ENCODE measurements at places on chromosomes 7 and 10. TPM values are rescaled to one million over a fixed set of nuclear protein-coding genes. Genes with fewer than 3 reads are reported as not detected.

- no peaks in the 10 kb centered on the region for H3K36me3 ChIP-seq
- H3K4me1 ChIP-seq, result no peaks in the 10 kb centered on the region
- peak within 1 kb of the TSS; percentile 95 for H3K4me3 ChIP-seq
- H3K27ac ChIP-seq, result peak within 1 kb of the TSS; percentile 46
These were observed at the start of gene KMT2C for GRCh38 chr7:152435384-152436110. Gene KMT2C, minus strand, starts transcription at chr7:152436003. Its CDS starts 217 bp downstream, at chr7:152435786.

The ZNF679 gene
- total RNA-seq, result not detected

DNA sequence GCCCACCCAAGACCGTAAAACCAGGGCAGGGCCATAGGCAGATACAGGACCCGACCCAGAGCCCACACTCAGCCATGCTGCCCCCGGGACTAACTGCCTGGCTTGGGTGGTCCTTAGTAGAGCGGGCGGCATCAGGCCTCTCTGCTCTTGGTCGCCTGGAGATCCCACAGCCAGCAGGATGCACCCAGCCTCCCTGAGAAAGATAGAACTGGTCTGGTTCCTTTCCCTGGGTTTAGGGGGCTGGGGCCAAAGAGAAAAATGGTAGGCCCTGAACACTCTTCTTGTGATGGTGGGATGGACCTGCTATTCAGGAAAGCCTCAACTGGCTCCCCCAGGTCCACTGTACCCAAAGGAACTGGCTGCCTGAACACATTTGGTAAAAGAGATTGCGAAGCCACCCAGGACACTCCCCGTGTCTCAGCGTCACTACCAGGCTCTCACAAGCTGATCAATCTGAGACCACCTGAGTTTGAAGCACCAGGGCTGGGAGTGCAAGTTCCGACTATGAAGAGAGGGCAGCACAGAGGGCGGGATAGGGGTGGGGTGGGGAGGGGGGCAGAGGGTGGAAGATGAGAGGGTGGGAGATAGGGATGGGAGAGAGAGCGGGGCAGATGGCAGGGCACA lies 591.5 kb downstream of the DNAJB6 start:
- no peak overlapping the region for H3K27ac ChIP-seq
- peaks cover 13% of the 10 kb centered on the region for H3K27me3 ChIP-seq
- no peaks in the 10 kb centered on the region for H3K4me1 ChIP-seq
- no peak overlapping the region for H3K4me3 ChIP-seq
- DNase-seq, result no peak

The CNTNAP2 gene
- total RNA-seq, result 1.8 TPM

- no peak overlapping the region for H3K4me3 ChIP-seq
- peaks cover 31% of the 10 kb centered on the region for H3K36me3 ChIP-seq
- H3K27ac ChIP-seq, result no peak overlapping the region
- no peak for DNase-seq
These were observed 82.3 kb downstream of the UBE3C start for GRCh38 chr7:157220916-157221569.

DNA sequence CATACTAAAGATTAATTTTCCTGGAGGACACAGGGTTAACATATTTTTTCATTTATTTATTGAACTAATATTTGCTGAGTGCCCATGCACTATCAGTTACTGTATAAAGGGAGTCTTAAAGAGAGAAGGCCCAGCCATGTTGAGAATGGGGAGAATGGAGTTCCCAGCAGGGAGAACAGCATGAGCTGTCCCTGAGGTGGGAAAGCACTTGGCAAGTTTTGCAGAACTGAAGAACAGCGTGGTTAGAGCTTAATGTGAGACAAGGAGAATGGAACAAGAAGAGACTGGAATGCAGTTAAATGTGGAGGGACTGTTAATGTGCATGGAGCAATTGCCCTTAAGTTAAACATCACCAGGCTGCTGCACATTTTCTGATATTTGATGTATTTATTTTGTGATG lies 435.4 kb downstream of the SUGCT start:
- H3K36me3 ChIP-seq, result no peaks in the 10 kb centered on the region
- no peak overlapping the region for H3K27ac ChIP-seq
- H3K4me1 ChIP-seq, result no peaks in the 10 kb centered on the region
- no peak for DNase-seq
- no peaks in the 10 kb centered on the region for H3K27me3 ChIP-seq
- H3K4me3 ChIP-seq, result no peak overlapping the region

Data from PC-3 (cell line).